ENCODE measurements at places on chromosomes 4 and X. TPM values are rescaled to one million over a fixed set of nuclear protein-coding genes. Genes with fewer than 3 reads are reported as not detected.

Gene MAGEA8
- polyA plus RNA-seq: 0.25 TPM

Gene SLC26A1
- polyA plus RNA-seq: 5.2 TPM

Gene ADAM29
- polyA plus RNA-seq: not detected

Gene GLRA3
- not detected for polyA plus RNA-seq

Gene TMEM156
- polyA plus RNA-seq: 0.18 TPM

Gene DYNLT3
- 9.7 TPM for polyA plus RNA-seq

Gene ADH7
- not detected for polyA plus RNA-seq

Gene KLB
- 0.09 TPM for polyA plus RNA-seq

Gene GUCY1B1
- polyA plus RNA-seq: 17.3 TPM

Gene RBMX2
- polyA plus RNA-seq: 19.1 TPM

Gene CT45A3
- polyA plus RNA-seq: not detected

Gene PNMA5
- polyA plus RNA-seq: not detected

Gene MAGEC2
- not detected for polyA plus RNA-seq

Gene GYPB
- polyA plus RNA-seq: 2.5 TPM

Gene NKX3-2
- polyA plus RNA-seq: 0.14 TPM

Gene RNF175
- 0.15 TPM for polyA plus RNA-seq

Gene GAB1
- polyA plus RNA-seq: 26.4 TPM

Gene HPRT1
- polyA plus RNA-seq: 25.8 TPM

Gene MAGEE2
- 0.35 TPM for polyA plus RNA-seq

Gene MTMR8
- 1.3 TPM for polyA plus RNA-seq

Gene SLC10A4
- polyA plus RNA-seq: 0.68 TPM

Gene TMPRSS11F
- polyA plus RNA-seq: 0.06 TPM

Gene GSX2
- not detected for polyA plus RNA-seq

Gene PAK3
- polyA plus RNA-seq: 10.9 TPM

Gene SPIN2A
- polyA plus RNA-seq: 3.5 TPM

Gene PLAC1
- 1.8 TPM for polyA plus RNA-seq

Gene GAGE12H
- polyA plus RNA-seq: not detected

Gene FHDC1
- 5.6 TPM for polyA plus RNA-seq

Gene NMU
- polyA plus RNA-seq: 1.7 TPM

Gene AGTR2
- polyA plus RNA-seq: 35.6 TPM
